ENCODE measurements at places on chromosomes 2 and 18.

DNA sequence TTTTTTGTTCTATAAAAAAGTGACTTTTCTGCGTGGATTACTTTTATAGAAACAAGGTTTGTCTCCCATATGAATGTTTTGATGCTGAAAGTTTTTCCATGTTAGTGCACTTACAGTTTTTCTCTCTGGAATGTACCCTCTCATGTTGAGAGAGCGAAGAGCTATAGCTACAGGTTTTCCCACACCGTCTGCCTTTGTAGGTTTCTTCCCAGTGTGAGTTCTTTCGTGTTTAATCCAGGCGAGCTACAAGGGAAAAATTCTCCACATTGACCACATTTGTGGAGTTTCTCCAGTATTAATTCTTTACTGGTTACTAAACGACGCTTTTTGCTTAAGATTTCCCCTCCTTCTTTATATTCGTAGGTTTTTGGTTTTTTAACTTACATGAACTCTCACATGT is 85.1 kb downstream of the ACSL3 start:
- no peak for DNase-seq

DNA sequence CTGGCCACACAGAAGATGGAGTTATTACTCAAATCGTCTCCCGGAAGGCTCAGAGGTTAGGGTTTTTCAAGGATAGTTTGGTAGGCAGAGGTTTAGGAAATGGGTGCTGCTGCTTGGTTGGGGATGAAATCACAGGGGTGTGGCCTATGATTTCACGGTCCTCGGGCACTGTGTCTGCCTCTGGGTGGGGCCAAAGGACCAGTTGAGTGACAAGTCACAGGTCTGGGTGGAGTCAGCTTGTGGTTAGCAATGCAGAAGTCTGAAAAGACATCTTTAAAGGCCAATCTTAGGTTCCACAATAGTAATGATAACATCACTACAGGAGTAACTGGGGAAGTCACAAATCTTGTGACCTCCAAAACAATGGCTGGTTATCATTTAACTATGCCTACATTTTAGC is 387.8 kb downstream of the ZNF521 start:
- no peak for DNase-seq

DNA sequence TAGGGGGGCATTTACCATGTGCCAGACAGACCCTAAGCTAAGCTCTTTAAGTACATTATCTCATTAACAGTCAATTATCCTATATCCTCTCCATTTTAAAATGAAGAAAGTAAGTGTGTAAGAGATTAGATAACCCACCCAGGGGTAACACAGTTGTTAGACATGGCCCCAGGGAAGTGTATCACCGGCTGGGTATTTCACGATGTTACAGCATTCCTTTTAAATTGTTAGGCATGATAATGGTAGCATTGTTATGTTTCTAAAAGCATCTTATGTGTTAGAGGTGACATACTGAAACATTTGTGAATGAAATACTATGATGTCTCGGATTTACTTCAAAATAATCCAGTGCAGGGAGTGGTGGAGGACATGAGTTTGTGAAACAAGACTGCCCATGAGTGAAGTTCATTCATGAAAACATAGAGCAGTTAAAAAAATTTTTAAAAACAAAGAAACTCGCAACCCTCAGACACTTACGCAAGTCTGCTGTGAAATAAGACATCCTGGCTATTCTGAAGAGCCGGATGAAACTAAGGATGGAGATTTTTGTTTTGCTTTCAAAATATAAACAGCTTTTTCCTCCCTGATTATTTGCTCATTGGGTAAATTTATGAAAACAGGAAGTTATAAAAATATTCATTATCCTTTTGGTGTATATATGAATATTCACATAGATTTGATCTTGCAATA is 54.9 kb downstream of the IL1RL2 start:
- DNase-seq = no peak

DNA sequence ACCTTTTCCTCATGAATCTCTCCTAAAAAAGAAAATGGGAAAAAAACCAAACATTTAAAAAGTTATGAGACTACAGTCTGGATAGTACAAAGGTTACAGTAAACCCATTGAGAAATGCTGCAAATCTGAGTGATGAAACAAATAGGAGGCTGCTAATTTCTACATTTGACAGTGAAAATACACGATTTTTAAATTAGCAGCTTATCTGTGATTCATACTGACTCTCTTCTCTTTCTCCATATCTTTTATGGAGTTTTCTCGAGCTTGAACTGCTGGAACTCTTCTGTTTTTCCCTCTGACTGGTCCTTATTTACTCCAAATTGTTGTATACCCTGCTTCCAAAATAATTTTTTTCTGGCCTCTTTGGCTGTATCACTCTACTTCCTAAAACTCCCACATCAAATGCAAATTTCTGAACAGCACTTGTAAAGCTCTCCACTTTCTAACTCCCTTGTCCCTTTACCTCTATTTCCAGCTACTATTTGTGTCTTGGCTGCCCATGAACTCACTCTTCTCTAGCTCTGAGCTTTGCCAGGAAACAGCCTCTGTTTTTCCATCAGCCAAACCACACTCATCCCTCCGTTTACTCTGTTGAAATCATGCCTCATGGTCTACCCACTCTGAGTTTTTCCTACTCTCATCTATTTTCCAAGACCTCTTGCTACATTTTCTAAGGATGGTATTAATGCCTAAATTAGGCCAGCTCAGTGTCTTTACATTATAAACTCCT is 73.7 kb downstream of the RBMS1 start:
- no peak for DNase-seq

- no peak for DNase-seq
These were observed 127.4 kb downstream of the NOL4 start for GRCh38 chr18:34097312-34097711.

DNA sequence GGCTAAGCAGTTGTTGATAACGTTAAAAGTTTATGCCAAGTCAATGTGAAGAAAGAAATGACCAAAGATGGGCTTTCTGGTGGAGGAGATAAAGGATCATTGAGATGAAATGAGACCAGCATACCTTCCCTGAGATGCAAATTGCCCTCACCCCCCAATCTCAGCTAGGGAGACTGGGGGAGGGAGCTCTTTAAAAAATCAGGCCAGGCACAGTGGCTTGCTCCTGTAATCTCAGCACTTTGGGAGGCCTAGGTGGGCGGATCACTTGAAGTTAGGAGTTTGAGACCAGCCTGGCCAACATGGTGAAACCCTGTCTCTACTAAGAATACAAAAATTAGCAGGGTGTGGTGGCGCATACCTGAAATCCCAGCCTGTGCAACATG is 30.9 kb upstream of the KCMF1 start:
- no peak for DNase-seq

DNA sequence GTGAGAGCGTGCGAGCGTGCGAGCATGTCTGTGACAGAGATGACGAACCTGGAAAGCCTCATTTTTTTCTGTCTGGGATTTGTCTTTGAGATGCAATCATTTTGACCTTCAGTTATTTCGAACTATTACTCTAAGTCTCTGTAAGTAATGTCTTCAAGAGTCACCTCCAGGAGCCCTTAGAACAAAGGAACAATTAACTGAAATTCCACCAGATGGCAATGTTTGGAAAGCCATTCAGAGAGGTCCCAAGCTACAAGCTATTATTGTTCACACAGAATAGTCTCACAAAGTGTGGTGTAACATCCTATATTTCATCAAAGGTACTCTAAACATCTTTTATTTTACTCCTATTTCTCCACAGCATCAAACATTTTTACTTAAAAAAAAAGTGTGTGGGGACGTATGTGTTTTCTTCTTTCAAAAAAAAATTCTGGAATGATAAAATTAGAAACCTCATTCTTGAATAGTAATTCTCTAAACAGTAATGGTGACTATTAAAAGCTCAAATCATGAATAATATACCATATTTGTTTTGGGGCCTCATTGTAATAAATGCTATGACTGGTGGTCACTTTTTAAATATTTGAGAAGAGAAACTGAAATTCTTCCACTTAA is 35.1 kb upstream of the MAPRE2 start:
- no peak for DNase-seq

GRCh38 chr2:84212611-84213314 is 246.3 kb downstream of the SUCLG1 start:
- no peak for DNase-seq

GRCh38 chr2:39697454-39697853 is 31.7 kb downstream of the TMEM178A start:
- DNase-seq = no peak

GRCh38 chr2:85254540-85255300 is 73.1 kb downstream of the TGOLN2 start:
- no peak for DNase-seq

DNA sequence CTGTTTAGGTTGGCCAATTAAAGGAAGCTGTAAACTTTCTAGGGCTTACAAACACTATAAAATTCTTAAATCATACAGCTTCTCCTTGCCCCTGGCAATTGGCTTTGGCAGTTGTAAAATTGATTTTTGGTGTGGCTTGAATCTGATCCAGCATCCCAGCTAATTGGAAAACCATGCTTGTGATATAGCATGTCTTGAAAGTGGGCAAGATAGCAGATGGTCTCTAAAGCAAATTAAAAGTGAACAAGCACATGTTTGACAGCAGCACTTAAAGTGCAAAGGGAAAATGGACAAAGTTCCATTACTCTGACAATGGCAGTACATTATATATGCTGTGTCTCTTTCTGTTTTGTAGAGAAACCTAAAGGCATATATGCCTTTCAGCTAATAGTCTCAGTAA is 302.9 kb upstream of the NXPH2 start:
- DNase-seq = no peak

GRCh38 chr2:26043862-26044696 is 10.2 kb downstream of the RAB10 start:
- DNase-seq = no peak

- no peak for DNase-seq
These were observed 25.2 kb downstream of the PDIA6 start for GRCh38 chr2:10787176-10787968.

DNA sequence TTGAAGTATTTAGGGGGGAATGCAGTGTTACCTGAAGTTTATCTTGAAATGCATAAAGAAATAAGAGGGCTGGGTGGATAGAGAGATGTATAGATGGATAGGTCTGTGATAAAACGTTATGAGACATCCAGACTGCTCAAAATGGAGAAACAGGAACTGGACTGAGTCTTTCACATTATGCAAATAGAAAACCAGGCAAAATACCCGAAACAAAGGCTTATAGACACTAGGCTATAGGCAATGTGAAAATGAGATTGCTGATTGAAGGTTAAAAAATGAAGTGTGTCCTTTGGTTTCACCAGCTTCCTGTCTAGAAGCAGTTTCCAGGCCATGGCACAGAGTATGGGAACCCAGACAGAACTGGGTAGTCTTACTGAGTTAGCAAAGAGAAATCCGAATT is 24.9 kb upstream of the SLC3A1 start:
- no peak for DNase-seq

- no peak for DNase-seq
These were observed 14.5 kb upstream of the SLC35F5 start for GRCh38 chr2:113770929-113771328.

DNA sequence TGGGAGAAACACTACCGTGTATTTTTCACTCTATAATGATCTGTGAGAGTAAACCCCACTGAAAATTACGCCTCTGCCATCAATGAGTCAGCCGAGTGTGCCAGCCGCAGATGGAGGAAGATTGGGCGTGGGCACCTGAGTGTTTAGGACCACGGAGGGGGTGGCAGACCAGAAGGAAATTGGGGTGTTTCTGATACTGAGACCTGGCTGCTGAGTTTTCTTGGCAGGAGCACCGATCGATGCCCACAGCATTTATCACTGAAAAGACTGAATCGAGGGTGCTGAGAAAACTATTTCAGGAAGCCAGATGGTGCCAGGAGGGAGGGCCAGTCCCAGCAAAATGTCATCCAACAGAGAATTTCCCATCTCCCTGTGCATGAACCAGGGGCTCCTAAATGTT is 91.9 kb upstream of the TPO start:
- no peak for DNase-seq

DNA sequence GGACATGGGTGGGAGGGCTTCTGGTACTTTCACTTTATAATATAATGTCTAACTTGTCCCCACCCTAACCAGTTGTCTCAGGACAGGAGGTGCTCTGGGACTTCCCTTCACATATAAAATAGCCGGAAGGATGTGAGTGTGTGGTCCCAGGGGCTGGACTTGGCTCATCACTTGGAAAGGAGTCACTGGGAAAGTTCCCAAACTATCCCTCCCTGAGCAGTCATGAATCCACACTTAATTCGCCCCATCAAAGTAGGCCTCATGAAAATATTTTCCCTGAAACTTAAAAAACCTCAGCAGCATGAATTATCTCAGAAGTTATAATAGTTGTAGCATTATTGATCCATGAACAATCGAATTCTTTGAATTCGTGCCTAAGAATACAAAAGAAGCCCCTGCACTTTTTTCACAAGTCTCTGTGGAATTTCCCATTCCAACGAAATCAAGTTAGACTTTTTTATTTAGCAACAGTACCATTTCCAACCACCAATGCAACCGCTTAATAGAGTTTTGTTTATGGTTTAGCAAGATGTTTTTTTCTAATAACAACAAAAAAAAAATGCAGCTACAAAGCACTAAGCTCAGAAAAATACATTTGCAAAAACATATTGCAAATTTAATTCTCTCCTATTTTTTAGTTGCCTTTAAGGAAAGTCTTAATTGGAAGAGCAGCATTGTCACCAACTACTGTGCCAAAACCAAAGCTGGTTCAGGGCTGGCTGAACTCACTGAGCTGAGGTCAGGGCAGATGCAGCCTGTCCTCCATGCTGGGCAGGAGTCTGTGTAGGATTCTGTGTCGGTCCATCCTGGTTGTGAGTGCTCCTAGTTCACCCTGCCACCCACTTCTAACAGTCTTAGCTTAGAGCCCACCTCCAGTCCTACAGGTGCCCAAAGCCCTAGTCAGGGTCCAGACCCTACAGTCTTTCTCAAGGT is 68.8 kb upstream of the SPTBN1 start:
- no peak for DNase-seq

DNA sequence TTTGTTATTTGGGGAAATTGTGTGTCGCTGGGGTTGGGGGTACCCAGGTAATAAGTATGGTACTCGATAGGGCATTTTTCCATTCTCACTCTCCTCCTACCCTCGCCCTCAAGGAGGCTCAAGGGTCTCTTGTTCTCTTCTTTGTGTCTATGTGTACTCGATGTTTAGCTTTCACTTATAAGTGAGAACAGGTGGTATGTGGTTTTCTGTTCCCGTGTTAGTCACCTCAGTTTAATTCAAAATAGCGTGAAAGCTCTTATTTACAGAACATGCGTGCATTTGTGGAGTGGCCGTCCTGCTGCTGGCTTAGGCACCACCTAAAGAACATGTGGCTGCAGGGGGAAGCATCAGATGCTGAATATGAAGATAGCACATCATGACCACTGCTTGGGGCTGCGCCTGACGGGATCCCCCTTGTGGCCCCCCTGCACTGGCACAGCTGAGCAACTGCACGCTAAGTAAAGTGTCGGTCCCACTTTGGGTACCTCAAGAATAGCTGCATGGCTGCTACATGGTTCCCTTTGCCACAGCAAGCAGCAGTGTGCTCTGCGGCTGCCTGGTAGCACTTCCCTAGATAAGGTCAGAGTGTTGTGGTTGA is 569.0 kb downstream of the DCDC2C start:
- DNase-seq = no peak

DNA sequence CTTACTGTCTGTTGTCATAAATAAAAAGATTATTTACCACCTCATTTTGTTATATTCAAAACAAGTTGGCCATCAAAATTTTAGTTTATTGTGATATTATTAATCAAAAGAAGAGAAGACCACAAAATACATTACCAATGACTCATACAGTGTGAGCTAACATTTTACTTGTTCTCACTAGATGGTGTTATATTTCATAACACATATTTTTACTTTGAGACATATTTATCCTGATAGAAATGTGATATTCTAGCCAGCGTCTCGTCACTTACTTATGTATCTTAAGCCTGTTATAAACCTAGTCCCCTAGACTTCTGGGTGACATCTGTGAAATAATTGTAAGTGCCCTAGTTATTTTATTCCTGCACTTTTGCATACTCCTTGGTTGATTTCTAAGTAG is 263.2 kb downstream of the CDH7 start:
- no peak for DNase-seq

Data from stimulated activated CD8-positive, alpha-beta memory T cell treated with anti-CD3 and anti-CD28 coated beads, Interleukin-15, amount 100 ng/mL, for 1 hour (primary cell).